ENCODE measurements at places on chromosomes 7 and 10.

DNA sequence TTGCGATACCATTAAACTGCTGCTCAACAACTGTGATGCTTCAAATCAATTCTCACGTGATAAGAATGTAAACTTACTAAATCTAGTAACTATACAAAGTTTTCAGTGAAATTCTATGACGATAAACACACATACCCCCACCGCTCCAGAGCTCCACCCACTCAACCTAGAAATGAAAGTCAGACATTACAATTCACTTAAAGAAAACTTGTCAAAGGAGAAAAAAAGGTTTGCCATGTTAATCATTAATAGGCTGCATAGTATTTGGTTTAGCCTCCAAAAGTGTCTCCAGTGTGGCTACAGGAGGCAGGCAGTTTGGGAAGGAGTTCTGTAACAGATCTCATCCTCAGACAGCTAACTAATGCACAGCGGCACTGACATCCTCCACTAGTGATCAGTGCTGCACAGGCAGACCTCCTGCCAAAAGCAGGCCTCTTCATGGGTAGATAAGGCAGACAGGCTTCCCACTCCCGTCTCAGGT is 3.1 kb downstream of the HERPUD2 start:
- no peak for DNase-seq

GRCh38 chr10:97895915-97896314 is 46.3 kb downstream of the GOLGA7B start:
- DNase-seq, result no peak

DNA sequence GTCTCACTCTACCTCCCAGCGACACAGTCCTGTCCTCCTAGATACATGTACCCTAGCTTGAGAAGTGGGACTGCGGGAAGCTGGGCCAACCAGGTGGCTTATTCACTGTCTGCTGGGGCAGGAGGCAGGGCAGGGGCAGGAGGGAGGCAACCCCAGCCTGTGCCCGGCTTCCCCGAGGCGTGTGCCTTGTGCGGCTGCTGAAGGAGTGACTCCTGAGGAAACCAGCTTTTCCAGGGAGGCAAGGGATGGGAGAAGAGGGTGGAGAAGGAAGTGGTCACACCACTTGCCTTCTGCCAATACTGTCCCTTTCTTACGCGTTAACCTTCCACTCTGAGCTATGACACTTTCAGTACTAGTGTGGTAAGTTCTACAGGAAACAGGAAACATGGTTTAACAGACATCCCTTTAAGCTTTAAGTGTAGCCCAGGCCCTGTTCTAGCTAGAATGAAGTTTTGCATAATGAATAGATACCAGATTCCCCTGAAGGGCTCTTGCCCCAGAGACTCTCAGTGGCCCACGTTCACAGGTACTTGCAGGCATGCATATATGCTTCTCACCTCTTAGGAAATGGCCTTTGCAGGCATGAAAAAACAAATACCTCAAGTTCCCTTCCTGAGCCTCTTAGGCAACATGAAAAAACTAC is 40.6 kb downstream of the SYPL1 start:
- no peak for DNase-seq

DNA sequence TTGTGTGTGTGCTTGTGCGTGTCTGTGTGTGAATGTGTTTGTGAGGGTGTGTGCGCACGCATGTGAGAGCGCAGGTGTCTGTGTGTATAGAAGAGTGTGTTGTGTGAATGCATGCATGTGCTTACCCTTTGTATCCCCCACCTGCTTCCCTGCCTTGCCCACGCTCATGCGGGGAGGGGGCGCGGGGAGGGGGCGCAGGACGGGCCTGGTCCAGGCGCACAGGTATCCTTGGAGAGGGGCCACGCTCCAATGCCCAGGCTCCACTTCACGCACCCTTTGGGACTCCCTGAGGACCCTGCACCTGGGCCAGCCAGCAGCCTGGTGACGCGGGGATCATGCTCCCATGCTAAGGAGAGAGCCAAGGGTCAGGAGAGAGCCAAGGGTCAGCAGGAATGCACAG is 47.9 kb upstream of the EN2 start:
- no peak for DNase-seq

DNA sequence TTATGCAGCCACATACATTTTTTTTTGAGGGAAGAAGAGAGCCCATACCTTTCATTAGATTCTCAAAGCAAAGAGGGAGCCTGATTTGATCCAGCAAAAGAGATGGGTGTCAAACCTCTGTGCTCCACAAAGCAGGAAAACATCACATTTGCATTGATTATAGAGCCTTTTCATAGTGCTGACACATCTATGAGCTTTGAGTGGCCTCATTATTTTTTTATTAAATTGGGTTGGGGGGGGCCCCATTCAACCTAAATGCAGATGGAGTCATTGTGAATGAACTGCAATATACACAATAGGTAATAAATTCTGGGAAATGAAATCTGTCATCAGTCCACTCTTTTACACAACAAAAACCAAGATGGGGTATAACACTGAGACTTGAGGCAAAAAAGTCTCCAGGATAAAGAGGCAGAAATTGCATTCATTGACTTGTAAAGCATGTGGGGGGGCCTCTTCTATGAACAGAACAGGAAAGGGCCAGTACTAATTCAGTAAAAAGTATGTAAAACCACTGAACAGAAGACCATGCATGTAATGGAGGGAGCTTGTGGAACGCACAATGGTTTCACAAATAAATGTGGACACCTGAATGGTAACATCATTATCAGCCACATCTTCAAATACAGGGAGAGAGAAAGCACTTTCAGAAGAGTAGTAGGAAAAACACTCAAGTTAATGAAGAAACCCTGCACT is 17.7 kb upstream of the ASB4 start:
- DNase-seq, result no peak

DNA sequence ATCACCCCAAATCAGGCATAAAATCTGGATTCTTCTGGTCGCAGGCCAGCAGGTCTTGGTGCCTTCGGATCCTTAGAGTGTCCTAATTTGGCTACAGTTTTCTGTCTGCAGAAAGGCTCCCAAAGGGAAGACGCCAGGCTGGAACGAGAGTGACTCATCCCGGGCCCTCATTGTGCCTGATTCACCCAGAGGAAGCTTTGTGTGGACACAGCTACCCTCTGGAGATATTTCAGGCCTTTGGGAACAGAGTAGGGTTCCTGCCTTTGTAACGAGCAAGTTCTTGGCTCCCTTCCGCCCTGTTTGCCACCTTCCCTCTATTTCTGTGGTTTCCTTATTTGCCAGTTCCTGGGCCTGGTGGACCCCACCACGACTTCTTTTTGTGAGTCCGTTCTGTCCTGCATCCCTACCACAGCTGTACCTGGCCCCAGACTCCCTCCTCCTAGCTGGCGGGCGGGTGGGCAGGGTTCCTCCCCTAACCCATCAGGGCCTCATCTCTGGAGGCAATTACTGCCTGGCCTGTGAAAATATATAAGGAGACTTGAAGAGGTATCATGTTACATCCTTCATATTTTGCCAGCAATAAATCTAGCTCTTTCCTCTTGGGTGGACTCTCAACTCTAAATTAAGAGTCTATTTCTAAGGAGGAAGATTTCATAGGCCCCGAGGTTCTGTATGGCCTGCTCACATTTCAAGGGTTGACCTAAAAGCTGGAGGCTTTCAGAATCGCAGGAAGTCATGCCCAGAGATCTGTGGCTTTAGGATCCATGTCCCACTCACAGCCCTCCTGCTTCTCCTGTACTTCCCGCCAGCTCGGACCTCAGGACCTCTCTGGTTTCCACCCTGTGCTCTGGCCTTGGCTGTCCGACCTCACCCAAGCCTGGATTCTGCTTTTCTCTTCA is 219.2 kb upstream of the ZNF32 start:
- no peak for DNase-seq
